ENCODE measurements at places on chromosomes 1 and 21. TPM values are rescaled to one million over a fixed set of nuclear protein-coding genes. Genes with fewer than 3 reads are reported as not detected.

GRCh38 chr1:31479811-31480210 lies 66.8 kb downstream of the SERINC2 start:
- no peak for DNase-seq

DNA sequence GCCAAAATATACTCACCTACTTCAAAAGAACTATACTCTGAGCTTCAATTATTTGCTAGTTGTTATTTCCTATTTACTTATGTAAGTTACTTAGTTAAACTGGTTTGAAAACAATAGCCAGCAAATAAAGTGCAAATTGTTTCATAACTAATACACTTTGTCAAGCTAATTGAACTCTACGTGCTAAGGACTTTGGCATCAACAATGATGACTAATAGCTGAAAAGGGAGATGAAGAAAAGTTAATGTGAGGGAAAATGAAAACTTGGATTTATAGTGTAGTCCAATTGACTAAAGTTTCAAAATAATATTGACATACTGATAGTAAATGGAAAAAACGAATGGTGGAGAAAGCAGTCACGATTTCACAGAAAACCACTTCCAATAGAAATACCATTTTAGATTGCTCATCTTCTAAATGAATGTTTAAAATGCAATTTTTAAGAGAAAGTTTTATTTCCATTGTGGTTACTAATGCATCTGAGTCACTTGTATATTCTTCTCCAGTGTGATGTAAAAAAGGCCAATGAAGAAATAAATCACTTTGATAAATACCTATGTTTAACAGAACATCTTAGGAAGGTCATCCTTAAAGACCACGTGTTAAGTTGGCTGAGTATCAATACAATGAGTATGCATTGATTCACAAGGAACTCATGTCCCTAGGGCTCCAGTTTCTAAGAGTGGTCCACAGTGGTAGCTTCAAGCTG lies 455.2 kb downstream of the LTN1 start:
- peak; percentile 31 for DNase-seq

DNA sequence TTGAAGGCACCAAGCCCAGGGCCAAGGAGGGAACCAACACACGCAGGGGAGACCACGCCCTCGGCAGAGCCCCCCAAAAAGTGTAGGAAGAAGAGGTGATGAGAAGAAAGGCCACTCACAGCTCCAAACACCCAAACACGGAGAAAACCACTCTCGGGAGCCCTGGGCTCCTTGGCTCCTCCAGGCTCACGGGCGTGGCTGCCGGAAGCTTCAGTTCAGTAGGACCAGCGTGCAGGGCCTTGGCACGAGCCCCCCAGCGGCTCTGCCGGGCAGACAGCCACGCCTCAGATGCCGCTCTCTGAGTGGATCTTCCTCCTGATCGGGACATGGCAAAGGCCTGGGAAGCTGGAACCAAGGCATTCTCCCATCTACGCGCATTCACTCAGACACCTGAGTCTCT lies 94.0 kb downstream of the NPHP4 start:
- DNase-seq: no peak

DNA sequence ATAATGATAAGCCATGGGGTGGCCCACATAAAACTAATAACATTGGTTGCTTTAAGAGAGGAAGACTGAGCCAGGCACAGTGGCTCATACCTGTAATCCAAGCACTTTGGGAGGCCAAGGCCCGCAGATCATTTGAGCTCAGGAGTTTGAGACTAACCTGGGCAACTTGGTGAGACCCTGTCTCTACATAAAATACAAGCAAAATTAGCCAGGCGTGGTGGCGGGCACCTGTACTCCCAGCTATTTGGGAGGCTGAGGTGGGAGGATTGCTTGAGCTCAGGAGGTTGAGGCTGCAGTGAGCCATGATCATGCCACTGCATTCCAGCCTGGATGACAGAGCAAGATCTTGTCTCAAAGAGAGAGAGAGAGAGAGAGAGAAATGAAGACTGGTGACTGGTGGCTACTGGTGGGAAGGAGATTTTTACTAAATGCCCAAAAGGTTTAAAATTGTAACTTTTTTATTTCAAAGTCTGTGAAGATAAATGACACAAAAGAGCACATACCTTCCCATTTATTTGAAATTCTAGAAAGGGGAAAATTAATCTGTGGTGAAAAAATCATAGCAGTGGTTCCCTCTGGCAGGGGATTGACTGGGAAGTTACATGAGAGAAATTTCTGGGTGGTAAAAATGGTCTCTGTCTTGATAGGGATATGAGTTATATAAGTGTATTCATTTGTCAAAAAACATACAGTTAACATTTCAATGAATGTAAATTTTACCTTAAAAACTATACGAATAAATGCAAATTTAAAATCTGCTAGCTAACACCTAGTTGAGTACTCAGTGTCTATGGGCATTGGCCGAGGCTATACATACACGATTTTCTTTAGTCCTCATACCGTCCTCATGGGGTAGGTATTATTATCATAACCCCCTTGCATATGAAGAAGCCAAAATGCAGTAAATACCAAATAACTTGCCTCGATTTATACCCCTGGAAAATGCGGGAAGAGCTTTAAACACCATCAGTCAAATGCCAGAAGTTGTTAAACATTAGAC lies 2.2 kb upstream of the NBPF1 start:
- no peak for DNase-seq

DNA sequence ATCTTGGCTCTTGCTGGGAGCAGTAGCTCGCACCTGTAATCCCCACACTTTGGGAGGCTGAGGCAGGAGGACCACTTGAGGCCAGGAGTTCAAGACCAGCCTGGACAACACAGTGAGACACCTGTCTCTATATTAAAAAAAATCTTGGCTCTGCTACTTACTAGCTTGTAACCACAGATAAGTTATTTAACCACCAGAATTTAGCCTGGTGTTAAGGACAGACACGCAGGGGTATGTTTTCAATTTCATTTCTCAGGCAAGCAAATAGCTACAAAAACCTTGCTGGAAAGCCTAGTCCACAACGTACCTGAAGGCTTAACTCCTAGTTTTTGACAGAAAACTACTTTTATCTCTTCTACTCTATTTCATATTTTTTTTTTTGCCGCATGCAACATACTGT lies 24.8 kb upstream of the GFI1 start:
- DNase-seq: no peak

GRCh38 chr21:34227386-34227852 lies 136.4 kb upstream of the KCNE2 start:
- no peak for DNase-seq

GRCh38 chr1:2190491-2190976 lies 4.0 kb downstream of the FAAP20 start:
- DNase-seq: no peak

DNA sequence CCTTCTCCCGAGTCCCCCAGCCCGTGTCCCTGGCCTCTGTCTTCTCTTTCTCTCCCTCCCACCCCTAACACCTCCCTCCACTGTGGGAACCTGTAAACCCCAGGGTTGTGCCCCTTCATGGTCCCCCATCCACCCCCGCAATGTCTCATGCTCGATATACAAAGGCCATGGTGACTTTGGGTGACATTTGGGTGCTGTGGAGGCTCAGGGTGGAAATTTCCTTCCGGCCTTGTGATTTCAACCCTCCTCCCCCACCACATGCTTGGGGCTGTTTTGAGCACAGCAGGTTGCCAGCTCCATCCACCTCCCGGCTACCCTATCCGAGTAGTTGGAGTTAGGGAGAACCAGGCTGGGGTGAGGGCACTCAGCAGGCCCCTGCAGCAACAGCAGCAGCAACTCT lies 25.7 kb upstream of the VPS13D start:
- no peak for DNase-seq

GRCh38 chr1:212608959-212609700 lies 569 bp downstream of the ATF3 start:
- DNase-seq: peak; percentile 73

- DNase-seq: no peak
These were observed 61.3 kb downstream of the NDUFS5 start for GRCh38 chr1:39087435-39087834.

DNA sequence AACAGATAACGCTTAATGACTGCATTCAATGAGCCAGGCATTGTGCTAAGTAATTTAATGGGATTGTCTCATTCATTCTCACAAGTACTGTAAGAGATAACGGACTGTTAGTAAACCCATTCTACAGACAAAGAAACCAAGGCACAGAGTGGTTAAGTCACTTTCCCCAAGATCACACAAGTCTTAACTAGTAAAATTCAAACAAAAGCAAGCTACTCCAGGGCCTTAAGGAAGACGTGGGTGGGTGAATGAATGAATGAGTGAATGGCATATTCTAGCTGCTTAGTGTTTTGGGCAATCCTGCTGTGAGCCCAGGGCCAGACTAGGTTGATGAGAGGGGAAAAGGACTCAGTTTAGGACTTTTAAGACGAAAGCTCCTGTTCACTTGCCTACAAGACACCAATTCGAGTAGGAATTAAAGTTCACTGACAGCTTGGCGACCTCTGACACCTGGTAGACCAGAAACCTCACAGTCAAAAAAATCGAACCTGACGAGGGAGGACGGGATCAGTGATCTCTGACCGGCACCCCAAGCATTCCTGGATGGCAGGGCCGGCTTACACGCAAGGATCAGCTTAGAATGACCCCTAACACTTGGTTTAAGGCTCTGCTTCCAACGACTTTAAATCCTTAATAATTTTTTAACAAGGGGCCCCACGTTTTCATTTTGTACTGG lies 557 bp downstream of the EMC1 start:
- no peak for DNase-seq

GRCh38 chr1:182666706-182667105 lies 17.7 kb downstream of the RGS8 start:
- no peak for DNase-seq

- no peak for DNase-seq
These were observed 177.7 kb downstream of the DPYD start for GRCh38 chr1:97743129-97743528.

GRCh38 chr1:34975338-34975737 lies 9.8 kb downstream of the TMEM35B start:
- DNase-seq: no peak

GRCh38 chr1:75338616-75339483 lies 204.7 kb downstream of the LHX8 start:
- no peak for DNase-seq

DNA sequence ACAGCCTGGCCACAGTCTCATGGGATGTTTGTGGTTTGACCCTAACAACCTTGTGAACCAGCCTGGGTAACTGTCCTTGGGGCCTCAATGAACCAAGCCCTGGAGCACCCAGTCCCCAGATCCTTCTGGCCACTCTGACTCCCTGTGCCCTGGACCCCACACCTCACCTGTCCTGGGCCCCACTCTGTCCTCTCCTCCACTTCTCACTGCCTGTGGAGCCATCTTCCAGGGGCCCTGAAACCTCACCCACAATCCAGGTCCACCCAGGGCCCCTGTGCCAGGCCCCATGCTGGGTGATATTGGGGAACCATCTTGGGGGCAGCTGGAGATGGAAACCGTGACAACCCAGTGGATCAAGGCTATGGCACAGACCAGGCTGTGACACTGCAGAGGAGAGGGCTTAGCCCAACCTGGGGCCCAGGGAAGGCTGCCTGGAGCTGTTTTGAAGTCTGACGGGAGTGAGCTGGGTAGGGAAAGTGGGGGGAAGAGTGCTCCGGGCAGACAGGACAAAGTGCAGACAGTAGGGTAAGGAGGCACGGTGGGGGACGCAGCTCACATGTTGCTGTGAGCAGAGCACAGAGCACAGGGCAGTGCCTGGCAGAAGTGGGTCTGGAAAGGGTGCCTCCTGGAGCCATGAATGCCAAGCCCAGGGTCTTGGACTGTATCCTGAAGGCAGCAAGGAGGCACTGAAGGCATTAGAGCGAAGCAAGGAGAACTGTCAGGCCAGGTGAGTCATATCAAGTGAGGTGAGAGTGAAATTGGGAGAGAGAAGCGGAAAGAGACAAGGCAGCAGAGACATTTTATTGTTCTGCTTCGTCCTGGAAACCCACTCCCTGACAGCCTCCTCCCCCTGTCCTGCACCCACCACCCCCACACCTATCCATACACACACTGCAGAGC lies 12.1 kb upstream of the LRP8 start:
- DNase-seq: no peak

GRCh38 chr1:113978863-113979702 lies at the start of gene OLFML3:
Gene OLFML3, plus strand, starts transcription at chr1:113979474. Its CDS starts 43 bp downstream, at chr1:113979517.
- peak; percentile 95 for DNase-seq

DNA sequence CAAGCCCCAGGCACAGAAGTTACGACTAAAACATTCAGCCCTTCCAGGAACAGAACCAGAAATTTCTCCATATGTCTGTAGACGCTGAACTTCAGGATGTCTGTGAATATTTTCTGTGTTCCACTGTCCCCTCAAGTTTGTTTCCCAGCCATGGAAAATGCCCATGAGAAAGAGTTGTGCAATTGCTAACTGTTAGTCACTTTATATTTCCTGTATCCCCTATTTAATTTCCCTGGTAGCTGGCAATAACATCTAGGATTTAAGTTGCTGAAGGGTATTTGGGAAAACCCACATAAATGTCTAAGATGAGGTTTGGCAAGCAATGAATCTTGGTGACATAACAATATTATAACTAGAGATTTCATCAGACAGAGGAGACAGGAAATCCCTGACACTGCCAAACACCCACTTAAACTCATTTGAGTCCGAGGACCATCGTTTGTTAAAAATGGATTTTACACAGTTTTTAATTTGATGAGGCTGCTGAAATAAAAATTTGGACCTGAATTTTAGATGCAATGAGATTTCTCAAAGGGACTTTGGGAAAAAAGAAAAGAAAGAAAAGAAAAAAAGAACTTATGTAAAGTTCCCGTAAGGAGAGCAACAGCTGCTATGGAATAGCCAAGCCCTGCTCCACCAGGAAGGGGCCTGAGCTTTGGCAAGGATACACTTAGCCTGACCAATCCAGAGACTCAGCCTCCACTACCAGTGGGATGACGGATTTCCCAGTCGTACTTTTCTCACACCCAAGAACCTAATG lies 21.8 kb upstream of the ERRFI1 start:
- peak; percentile 81 for DNase-seq

DNA sequence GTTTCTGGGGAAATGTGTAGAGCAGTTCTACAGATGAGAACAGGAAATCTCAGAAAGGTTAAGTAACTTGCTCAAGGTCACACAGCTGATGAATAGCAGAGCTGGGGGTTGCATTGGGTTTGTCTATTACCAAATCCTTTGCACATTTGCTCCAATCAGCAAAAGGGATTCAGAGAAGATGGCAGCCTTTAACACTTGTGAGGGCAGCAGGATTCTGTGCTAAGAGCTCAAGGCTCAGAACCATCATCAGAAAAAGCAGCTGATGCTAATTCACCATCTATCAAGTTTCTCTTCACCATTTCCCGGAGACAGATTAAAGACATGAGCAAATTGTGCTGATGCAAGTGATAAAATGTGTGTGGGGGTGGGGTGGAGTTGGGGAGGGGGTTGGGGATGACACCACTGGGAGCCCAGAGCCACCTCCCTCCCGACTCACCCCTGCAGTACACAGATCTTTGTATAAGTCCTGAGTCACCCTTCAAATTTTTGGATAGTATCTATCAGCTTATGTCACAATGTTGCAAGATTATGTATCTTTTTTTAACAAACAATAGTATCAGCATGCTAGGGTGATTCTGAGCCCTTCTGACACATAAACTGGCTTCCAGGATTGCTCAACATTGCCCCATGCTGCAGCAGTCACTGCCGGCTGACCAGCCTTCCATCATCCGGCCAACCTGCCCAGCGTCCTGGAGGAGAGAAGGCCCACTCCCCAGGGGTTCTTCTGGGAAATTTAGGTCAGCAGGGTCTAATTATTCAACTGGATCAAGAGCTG lies 2.8 kb upstream of the SPSB1 start:
- DNase-seq: peak; percentile 49

The CADM3 gene
- total RNA-seq: 0.09 TPM

The ERVH48-1 gene
- 0.05 TPM for total RNA-seq

The GSTM4 gene
- 1.5 TPM for total RNA-seq

The FMO3 gene
- 0.37 TPM for total RNA-seq

The RPAP2 gene
- 22.8 TPM for total RNA-seq
